Amniotic stem cell (primary cell): ENCODE measurements at places on chromosomes 1 and 21.

- peak; percentile 84 for DNase-seq
These were observed 47.6 kb downstream of the IER5 start for GRCh38 chr1:181135815-181136737.

DNA sequence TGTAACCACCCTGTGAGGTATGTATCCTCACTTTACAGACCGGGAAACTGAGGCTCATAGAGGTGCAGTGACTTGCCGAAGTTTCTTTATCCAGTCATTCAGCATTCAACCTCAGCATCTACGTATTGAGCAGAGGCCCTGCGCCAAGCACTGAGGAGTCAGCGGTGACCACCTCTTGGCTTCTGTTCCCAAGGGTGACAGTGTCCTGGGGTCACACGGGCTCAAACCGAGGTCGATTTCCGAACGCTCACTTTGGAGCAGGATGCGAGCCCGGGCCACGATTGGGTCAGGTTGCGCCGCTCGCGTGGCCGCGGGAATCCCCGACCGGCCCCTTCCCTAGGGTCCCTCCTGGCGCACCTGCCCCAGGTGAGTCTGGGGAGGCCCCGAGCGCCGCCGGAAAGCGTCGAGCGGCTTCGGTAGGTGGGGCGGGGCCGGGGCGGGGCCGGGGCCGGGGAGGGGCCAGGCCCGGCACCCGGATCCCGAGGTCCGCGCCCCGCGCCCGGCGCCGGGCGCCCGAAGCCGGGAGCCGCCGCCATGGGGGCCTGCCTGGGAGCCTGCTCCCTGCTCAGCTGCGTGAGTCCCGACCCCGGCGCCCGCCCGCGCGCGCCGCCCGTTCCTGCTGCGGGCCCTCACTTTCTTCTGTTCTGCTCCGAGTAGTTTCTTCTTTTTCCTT is at the start of gene SERINC2:
Gene SERINC2, plus strand, starts transcription at position 482 of the 673 bp plus-strand sequence. Its CDS starts 53 bp downstream, at position 535.
- DNase-seq: no peak

GRCh38 chr1:82775406-82776000 is 974.8 kb downstream of the ADGRL2 start:
- DNase-seq: no peak

DNA sequence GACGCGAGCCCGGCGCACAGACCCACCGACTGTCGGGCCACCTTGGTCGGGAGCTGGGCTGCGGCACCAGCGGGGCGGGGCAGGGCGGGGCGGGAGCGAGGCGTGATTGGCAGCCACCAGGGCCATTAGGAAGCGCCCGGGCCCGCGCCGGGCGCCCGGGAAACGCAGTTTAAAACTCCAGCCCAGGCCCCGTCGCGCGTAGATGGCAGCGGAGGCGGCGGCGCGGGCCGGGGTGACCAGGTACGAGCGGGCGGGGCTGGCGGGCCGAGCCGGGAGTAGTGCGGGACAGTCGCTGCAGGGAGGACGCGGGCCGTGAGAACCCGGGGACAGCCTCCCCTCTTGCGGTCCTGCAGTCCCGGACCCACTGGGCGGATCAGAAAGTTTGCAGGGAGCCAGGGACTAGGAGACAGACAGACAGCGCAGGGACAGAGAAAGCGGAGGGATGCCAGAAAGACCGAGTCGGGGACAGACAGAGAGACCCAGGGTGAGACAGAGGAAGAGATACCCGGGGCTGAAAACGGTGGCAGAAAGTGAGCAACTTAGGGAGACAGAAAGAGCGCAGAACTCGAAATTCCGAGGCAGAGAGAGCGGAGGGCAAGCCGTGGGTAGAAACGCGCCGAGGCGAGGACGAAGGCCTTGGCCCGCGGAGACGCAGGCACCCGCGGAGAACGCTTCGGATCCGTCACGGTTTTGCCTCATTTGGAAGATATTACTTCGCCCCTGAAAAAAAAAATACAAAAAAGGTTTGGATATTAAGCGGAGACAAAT is at the start of gene DMBX1:
Gene DMBX1, plus strand, starts transcription at position 199 of the 768 bp plus-strand sequence. CDS start 17,175 bp downstream, outside the sequence.
- DNase-seq: no peak

- no peak for DNase-seq
These were observed 22.1 kb upstream of the SMYD3 start for GRCh38 chr1:246528933-246529731.

GRCh38 chr1:42152907-42153600 is at the start of gene GUCA2B:
Gene GUCA2B, plus strand, starts transcription at chr1:42153410. Its CDS starts 41 bp downstream, at chr1:42153451.
- DNase-seq: no peak

DNA sequence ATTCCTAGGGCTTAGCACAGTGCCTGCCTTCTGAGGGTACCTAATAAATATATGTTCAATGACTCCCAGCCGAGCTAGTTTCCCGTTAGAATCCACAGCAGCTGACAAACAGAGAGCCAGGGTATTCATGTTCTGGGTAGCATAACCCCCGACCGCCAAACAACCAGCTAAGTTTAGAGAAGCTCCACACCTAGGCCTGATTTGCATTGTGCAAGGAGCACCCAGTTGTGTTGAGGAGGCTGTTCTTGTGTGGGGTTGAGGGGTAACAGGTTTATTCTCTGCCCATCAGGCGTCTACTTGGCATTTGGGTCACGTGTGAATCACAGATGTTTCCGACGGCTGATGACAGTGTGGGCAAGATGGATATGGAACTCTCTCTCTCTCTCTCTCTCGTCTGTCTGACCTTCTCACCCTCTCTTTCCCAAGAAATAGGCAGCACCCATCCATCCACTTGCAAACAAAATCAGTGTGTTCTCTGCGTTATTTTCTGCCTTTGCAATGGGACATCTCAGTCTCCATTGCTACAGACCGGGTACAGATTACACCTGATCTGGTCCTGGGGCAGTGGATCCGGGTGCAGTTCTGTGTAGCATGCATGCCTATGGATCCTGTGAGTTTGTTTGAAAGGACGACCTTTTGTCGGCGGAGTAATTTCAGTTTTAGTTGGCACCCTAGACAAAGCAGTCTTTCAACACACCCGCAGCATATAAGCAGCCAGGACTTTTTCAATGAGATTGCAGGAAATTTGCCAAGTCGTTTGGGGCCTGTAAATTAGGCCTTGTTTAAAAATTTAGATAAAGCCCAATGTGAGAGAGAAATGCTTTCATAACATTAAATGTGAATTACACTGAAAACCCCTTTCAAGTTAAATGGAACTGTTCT is 29.4 kb downstream of the KAZN start:
- DNase-seq: no peak

GRCh38 chr1:241844593-241844992 is 3.4 kb upstream of the EXO1 start:
- no peak for DNase-seq

DNA sequence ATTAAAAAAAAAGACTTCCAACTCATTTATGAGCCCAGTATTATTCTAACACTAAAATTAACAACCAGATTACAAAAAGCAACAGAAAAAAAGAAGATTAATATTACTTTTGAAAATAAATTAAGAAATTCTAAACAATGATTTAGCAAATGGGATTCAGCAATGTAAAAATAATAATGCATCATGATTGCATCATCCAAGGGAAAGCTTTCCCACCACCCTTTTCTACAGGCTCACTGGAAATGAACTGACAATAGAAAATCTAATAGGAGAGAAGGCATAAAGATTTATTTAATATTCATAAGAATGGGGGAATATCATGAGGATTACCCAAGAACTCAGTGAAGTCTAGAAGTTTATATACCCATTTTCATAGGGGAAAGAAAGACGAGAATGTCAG is 1671.9 kb downstream of the NCAM2 start:
- no peak for DNase-seq

DNA sequence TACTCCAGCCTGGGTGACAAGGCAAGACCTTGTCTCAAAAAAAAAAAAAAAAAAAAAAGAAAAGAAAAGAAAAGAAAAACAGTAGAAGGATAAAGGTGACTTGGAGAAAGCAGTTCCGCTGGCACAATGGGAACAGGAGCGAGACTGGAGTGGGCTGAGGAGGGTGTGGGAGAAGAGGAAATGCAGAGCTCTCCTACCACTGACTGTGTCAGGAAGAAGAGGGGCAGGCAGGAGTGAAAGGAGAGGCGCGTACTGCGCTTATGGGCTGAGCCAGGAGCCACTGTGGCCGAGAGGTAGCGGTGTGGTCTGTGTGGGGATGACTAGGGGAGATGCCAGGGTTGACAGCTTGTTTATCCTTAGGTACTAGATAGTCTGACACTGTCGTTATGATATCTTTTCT is 6.4 kb upstream of the PROK1 start:
- DNase-seq: no peak

- DNase-seq: no peak
These were observed 2.7 kb upstream of the SSX2IP start for GRCh38 chr1:84693005-84693404.

GRCh38 chr1:184959626-184960025 is 14.7 kb downstream of the NIBAN1 start:
- DNase-seq: no peak
